A673 (cell line): ENCODE measurements at places on chromosomes 6 and 20. TPM values are rescaled to one million over a fixed set of nuclear protein-coding genes. Genes with fewer than 3 reads are reported as not detected.

EYS gene
- total RNA-seq: 0.47 and 0.50 TPM in 2 replicates

MATN4 gene
- 0.28 and 0.31 TPM in 2 replicates for total RNA-seq

MOCS1 gene
- total RNA-seq: 2.5 and 4.0 TPM in 2 replicates

DNA sequence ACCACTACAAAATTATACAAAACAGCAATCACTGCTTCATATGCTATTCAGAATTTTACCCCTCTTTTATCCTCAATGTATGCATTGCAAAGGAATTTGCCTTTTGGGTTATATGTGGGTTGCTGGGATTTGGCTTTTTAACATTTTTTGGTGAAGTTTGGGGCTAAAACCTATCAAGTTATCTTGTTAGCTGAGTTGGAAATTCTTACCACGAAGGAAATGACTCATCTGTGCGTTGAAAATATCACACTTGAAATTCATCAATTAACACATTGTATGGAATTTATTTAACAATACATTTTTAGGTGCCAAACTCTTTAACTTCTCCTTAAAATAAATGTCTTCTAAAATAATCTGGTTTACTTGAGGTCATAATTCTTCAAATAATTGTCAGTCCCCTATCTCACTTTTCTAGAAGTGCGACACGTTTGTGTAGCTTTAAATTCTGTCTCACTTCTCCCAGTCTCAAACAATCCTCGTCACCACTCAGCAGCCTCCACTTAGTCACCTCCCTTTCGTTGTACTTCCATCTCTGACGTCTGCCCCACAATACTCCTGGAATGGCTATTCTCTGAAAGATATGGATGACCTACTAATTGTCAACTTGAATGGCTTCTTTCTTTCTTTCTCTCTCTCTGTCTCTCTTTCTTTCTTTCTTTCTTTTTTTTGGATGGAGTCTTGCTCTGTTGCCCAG is 88.5 kb downstream of the PHACTR1 start:
- peak; percentile 48 for DNase-seq

GRCh38 chr6:147176795-147177194 is 27.4 kb upstream of the STXBP5 start:
- DNase-seq: no peak

- no peak for DNase-seq
These were observed 892 bp downstream of the REPS1 start for GRCh38 chr6:138987080-138987642.

PRDM13 gene
- total RNA-seq: 0.58 and 1.2 TPM in 2 replicates

BMP6 gene
- 1.7 and 1.9 TPM in 2 replicates for total RNA-seq
